Nasal cavity respiratory epithelium epithelial cell of viscerocranial mucosa (primary cell): ENCODE measurements at places on chromosomes 13 and 19. TPM values are rescaled to one million over a fixed set of nuclear protein-coding genes. Genes with fewer than 3 reads are reported as not detected.

Gene FLT1
- total RNA-seq, result under 0.01 TPM in 1 of 2 replicates, not detected in the other

Gene FGF21
- 0.21 and 0.34 TPM in 2 replicates for total RNA-seq

Gene POLR2E
- total RNA-seq, result 53.0 and 84.9 TPM in 2 replicates

Gene MBD3L1
- total RNA-seq, result not detected in 2 replicates

Gene BST2
- total RNA-seq, result 1.7 and 34.3 TPM in 2 replicates

Gene SLC25A41
- total RNA-seq, result 0.21 TPM in 1 of 2 replicates, not detected in the other

Gene PSG11
- not detected in 2 replicates for total RNA-seq

Gene ATP8A2
- total RNA-seq, result under 0.01 and 0.07 TPM in 2 replicates

Gene TNNT1
- total RNA-seq, result 23.2 and 27.6 TPM in 2 replicates

Gene ZNF610
- total RNA-seq, result 1.4 and 6.5 TPM in 2 replicates

Gene CBLC
- 59.5 and 120 TPM in 2 replicates for total RNA-seq

Gene ANGPTL4
- 3.4 and 5.9 TPM in 2 replicates for total RNA-seq

Gene SLC6A16
- total RNA-seq, result 0.21 TPM in 1 of 2 replicates, not detected in the other

Gene HSPB6
- total RNA-seq, result under 0.01 and 0.28 TPM in 2 replicates
